ENCODE measurements at places on chromosomes 16 and 17.

DNA sequence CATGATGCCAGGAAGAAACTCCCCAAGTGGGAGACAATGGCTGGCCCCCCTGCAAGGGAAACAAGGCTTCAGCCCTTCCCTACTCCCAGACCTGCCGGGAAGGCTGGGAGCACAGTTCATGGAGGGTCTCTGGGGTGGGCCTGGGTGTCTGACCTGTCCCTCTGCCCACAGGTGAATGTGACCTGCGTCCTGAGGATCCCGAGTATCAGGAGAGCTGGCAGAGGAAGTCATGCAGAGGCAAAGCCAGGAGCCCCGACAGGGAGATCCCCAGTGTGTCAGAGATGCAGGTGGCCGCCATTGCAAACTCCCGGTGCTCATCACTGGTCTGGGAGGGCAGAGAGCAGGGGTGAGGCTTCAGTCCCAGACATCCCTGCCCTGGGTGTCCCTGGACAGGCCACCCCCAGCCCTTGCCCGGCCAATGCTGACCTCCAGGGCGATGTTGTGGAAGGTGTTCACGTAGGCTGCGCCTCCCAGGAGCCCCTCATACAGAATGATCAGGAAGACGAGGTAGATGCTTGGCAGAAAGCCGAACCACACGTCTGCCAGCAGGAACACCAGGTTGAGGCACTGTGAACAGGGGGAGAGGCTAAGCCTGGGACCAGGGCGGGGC is 5.3 kb upstream of the NPIPB7 start:
- DNase-seq, result no peak

GRCh38 chr16:70592106-70592571 is 54.2 kb upstream of the IL34 start:
- no peak for DNase-seq

- no peak for DNase-seq
These were observed 6.7 kb downstream of the PMM2 start for GRCh38 chr16:8804313-8804712.

DNA sequence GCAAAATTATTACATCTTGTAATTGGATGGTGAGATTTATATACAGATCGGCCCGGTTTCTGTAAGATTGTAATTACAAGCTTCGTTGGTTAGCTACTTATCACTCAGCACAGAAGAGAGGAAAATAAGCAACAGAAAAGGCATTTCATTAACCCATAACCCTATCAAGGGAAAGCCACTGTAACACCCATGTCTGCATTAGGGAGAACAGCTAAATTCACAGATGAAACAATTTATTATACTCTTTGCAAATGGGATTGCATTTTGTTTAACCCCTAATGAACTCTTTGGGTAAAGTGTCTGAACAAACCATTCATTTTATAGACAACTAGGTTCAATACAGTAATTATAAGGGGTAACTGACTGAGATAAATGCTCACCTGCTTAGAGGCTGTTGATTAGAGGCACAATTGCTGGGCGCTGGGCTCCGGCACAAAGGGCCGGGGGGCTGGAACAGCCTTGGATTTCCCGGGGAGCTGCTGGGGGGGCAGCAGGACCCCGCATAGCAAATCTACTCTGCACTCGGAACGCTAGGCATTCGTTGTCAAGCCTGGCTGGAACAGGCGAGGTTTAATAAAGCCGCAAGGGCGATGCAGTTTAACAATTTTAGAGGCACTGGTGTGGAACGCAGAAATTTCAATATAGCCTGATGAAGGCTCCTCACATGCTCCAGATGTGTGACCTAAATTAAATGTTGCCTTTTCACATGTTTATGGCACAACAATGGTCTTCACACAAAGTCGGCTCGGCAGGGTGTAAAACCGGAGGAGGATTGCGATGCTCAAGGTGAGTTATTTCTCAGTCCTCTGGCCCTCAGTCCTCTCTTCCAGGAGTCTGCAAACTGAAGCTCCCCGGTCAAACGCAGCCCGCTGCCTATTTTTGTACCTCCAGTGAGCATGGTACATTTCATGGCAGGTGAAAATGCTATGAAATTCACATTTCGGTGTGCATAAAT is 134.0 kb upstream of the IRX6 start:
- no peak for DNase-seq

- no peak for DNase-seq
These were observed 17.0 kb downstream of the BEAN1 start for GRCh38 chr16:66444049-66444481.

DNA sequence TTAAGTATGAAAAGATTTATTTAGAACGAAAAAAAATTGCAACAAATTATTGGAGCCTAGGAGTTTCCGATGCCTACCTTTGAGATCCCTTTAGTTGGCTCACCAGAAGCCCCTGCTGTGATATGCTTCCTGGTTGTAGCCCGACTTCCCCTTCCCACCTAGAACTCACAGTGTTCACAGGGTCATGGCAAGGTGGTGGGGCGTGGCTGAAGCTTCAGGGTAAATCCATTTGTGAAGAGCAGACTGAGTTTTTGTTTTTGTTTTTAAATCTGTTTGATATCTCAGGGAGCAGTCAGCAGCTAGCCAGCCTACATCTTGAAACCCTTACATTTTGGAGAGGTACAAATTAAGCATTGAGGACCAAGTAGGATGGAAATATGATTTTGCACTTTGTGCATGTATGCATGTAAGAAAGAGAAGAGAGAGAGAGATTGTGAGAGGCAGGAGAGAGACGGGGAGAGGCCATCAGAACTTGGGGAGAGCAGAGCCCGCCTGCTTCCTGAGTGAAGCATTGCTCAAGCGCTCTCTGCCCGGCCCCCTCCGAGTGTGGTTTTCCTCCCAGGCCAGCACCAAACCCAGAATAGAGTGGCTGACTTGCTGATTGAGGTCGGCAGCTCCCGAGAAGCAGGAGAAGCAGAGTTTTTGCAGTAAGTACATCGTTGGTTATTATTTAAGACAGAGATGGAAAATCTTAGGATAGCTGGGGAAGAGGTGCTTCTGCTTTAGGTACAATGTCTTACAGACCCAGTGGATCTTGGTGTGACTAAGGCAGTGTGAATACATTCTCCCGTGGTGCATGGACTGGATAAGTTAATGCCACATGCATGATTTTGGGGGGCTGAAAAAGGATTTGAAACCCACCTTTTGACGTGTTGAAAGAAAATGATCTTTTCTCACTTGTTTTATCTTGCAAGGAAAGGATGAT is 64.2 kb downstream of the SPECC1 start:
- no peak for DNase-seq

DNA sequence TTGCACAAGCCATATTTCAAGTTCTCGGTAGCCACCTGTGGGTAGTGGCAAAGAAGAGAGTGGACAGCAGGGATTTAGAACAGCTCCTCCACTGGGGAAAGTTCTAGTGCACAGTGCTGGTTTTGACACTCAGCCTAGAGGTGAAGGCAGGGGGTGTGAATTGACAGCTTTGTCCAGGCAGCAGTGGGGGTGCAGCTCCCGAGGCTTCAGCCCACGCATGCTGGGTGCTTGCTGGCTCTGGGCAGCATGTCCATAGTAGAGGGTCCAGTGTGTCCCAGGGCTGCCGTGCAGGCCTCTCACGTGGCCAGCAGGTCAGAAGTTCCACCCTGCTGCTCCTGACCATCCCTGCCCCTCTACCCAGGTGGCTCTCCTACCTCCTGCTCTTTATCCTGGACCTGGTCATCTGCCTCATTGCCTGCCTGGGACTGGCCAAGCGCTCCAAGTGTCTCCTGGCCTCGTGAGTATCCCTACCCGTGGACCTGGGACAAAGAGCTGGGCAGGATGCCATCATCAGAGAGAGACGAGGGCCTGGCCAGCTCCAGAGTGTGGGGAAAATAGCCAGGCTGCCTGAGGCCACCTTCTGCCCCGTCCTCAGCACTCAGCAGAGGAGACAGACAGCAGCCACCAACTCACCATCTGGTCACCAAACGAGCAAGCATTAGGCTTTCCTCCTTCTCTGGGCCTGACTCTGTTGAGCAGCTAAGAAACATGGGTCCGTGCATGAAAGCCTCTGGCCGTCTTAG is 29.8 kb downstream of the TTYH2 start:
- no peak for DNase-seq

DNA sequence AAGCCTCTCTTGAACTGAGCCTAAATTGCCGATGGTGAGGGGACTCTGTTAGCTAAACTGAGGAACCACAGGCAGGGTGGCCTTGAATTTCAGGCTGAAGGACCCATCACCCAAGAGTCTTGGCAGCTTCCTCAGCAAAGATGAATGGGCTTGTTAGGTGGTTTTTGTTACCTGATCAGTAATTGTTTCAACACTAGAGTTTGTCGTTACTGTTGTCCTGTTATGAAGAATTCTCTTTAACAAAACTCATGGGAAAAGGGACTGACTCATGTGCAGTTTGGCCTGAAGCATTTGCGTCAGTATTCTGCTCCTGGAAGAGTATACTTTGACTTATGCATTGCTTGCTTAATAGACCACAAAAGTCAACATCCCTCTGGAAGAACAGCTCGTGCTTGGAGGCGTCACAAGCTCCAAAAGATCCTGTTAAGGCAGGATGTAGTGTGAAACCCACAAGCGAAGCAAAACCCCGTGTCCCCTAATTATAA is 206.0 kb downstream of the IRX3 start:
- DNase-seq, result no peak

DNA sequence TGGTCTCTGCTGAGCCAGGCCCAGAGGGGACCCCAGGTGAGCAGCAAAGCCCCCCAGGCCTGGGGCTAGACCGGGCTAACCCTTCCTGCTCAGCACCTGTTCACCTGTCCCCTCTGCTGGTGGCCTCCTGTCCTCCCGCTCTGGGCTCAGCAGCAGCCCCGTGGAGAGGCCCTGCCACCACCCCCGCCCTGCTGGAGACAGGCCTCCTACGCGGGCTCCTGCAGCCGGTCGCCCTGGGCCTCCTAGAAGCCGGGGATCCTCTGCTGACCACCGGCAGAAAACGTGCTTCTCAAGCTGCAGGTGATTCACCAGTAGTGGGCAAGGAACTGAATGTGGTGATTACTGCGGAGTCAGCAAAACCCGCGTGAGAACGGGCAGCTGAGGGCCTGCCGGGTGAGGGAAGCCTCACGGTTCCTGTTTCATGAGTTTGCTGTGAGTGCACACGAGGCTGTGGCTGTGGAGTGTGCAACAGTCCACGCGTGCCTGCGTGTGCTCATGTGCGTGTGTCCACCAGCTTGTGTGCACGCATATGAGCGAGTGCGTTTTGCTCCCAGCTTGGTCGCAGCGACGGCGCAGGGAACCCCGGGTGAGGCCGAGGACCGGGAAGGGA is 792 bp downstream of the SECTM1 start:
- DNase-seq, result no peak

GRCh38 chr17:75650874-75651273 is 16.1 kb downstream of the RECQL5 start:
- DNase-seq, result no peak

- DNase-seq, result no peak
These were observed 27.2 kb downstream of the HEATR9 start for GRCh38 chr17:35841505-35841904.

DNA sequence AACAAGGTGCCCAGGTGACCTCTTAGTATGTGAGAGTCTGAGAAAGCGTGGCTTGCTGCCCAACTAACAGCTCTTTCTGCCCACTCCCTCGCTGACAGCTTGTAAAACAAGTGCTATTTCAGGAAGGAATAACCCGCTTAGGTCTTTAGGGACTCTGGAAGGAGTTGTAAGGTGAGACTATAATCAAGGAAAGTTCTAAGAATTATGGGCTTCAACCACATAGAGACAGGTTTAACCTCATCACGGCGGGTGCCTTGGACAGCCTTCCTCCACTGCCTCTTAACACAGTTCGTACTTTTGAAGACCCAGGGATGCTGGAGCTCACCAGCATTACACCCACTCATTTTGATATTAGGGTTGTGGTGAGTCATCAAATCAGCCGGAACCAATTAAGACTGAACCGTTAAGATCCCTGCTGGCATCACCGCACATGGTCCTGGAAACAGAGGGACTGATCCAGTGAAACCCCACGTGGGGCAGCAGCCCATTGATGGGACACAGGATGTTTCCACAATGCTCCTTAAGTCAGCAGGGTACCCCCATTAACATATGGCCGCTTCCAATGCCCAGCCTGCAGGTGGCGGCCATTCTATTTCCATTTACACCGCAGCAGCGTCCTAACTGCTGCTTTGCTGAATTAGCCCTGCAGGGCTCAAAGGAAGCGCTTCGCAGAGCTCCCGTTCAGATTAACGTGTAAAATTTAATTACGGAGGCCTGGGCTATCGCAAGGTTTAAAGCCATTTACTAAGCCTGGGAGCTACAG is 176.6 kb upstream of the SDK2 start:
- DNase-seq, result no peak

GRCh38 chr17:73735245-73735644 is 91.0 kb upstream of the SDK2 start:
- DNase-seq, result no peak

DNA sequence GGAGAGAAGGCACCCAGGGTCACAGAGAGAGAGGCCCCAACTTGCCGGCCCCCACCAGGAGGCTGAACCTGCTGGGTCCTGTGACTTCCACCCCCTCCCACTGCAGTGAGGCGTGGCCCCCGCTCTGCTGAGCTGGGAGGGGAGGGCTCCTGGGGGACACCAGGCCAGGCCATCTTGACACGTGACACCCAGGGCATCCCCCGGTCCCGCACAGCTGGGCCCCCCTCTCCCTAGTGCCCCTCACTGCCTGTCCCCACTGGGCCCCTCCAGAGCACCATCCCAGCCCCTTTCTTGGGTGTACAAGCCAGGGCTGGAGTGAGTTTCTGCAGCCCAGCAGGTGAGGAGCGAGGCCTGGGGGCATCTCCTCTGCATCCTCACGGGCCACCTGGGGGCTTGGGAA is 12.4 kb downstream of the UBALD1 start:
- DNase-seq, result no peak

GRCh38 chr16:2816751-2817339 is at the start of gene PRSS21:
Gene PRSS21 (plus strand): TSS chr16:2817237. CDS start chr16:2817269, 32 bp downstream.
- no peak for DNase-seq

GRCh38 chr17:64171041-64171440 is 41.1 kb upstream of the ERN1 start:
- DNase-seq, result no peak

- no peak for DNase-seq
These were observed 2.9 kb downstream of the GSE1 start for GRCh38 chr16:85615852-85616606.

DNA sequence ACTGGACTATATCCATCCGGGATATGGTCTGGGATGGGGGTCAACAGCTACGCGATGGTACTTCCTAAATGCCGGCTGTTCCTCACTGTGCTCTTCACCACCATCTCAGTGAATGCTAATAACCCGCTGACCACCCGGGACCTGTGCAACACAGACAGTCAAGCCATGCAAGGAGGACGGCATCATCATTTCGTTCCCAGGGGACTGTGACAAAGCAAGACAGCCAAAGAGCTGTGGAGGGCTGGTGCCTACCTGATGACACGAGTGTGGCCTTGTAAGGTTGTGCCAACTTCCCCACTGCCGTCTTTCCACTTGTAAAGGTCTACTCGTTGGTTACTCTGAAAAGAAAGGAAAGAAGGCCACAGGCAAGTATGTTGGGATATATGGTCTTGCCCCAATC is 33.7 kb downstream of the WDR59 start:
- DNase-seq, result no peak

- DNase-seq, result no peak
These were observed 27.2 kb upstream of the BEAN1 start for GRCh38 chr16:66399930-66400329.

GRCh38 chr17:17084941-17085340 is 42.7 kb downstream of the MPRIP start:
- DNase-seq, result no peak

- no peak for DNase-seq
These were observed 16.8 kb upstream of the PHKG2 start for GRCh38 chr16:30731411-30731810.

GRCh38 chr17:22517716-22518115 is 825.4 kb downstream of the KCNJ18 start:
- no peak for DNase-seq

GRCh38 chr17:7590743-7591142 is 849 bp upstream of the SOX15 start:
- DNase-seq, result no peak

GRCh38 chr17:80839511-80839941 is 152.1 kb upstream of the CHMP6 start:
- DNase-seq, result no peak
